ENCODE measurements at places on chromosomes 5 and 9.

- no peaks in the 10 kb centered on the region for H3K4me1 ChIP-seq
- no peak for DNase-seq
- H3K27ac ChIP-seq: no peak overlapping the region
- H3K36me3 ChIP-seq: no peaks in the 10 kb centered on the region
Measured at GRCh38 chr9:98341157-98342097, 86.0 kb upstream of the TBC1D2 start.

GRCh38 chr9:114309096-114309495 is 13.8 kb upstream of the ORM1 start:
- DNase-seq: no peak
- H3K4me3 ChIP-seq: no peak overlapping the region

- no peak for DNase-seq
- no peaks in the 10 kb centered on the region for H3K36me3 ChIP-seq
- H3K4me3 ChIP-seq: no peak overlapping the region
- H3K4me1 ChIP-seq: peaks cover 2% of the 10 kb centered on the region
- no peak overlapping the region for H3K27ac ChIP-seq
Measured at GRCh38 chr9:31536471-31536870, 848.0 kb upstream of the ACO1 start.

DNA sequence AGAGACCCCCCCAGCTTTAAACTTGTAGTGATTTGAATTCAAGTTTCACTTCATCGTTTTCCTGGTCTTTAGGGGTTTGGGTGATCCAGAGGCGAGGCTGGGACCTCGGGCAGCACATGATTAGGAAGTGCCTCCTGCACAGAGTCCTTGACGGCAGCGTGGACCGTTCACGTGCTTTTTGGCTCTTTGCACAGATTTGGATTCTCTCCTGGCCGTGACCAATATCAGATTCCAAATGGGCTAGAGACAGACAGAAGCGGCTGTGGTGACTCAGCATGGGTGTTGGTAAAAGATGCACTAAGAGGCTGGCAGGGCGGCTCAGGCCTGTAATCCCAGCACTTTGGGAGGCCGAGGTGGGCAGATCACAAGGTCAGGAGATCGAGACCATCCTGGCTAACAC is 117.2 kb upstream of the CACNA1B start:
- no peak overlapping the region for H3K4me3 ChIP-seq
- H3K36me3 ChIP-seq: peaks cover 90% of the 10 kb centered on the region
- no peaks in the 10 kb centered on the region for H3K27me3 ChIP-seq
- DNase-seq: no peak
- H3K4me1 ChIP-seq: peaks cover 45% of the 10 kb centered on the region

DNA sequence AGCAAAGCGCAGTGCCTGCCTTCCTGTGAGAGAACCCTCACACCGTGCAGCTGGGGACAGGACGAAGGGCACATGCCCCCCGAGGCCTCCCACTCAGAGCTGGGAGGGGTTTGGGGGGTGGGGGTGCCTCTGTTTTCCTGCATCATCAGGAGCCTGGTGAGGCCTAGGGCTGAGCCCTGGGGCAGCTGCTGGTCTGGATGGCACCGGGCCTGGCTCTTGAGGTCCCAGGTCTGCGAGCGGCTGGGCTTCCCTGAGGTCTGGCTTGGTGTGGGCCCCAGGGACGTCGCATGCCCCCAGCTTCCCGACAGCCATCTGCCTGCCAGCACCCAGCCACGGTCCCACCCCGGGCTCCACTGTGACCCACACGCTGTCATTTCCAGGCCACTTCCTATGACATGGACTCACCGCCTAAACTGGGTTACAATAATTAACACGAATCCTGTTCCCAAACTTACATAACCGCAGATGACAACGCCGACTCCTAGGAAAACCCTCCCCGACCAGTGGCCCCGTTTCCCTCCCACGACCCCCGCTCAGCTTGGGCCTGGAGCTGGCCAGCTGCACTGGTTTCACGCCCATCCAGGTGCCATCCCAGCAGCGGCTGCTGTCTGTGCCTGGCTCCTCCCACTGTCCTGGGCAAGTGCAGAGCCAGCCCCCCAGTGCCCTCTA is 8.7 kb downstream of the NACC2 start:
- peaks cover 41% of the 10 kb centered on the region for H3K4me1 ChIP-seq
- no peak for DNase-seq
- no peaks in the 10 kb centered on the region for H3K36me3 ChIP-seq
- H3K27ac ChIP-seq: no peak overlapping the region

DNA sequence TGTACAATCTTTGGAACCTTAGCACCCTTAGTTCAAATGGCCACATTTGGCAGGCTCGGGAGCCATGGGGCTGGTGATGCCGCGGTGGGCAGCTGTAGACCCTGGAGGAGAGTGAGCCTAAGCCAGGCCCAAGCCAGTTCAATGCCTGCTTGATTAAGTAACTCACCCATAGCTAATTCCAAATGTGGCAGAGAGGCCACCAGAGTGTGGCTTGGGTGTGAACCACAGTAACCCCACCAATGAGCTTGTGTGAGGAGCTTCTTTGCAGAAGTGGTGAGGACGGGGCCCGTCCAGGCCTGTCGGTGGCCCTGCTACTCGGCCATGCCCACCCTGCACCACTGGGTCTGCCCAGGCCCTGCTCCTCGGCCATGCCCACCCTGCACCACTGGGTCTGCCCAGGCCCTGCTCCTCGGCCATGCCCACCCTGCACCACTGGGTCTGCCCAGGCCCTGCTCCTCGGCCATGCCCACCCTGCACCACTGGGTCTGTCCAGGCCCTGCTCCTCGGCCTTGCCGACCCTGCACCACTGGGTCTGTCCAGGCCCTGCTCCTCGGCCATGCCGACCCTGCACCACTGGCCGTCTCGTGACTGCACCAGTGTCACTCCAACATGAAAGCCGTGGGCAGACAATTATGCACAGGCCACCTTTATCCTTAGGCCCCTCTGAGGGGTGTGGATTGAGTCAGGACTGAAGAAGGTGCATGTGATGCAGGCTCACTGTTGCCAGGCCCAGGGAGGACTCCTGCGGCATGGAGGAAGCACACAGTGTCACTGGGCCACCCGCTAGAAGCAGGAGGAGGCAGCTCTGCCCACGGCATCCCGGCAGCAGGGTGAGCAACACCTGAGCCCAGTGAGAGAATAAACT is 75.4 kb downstream of the MRPL36 start:
- H3K4me1 ChIP-seq: peaks cover 27% of the 10 kb centered on the region
- no peaks in the 10 kb centered on the region for H3K36me3 ChIP-seq
- H3K4me3 ChIP-seq: no peak overlapping the region
- peaks cover 24% of the 10 kb centered on the region for H3K27me3 ChIP-seq

DNA sequence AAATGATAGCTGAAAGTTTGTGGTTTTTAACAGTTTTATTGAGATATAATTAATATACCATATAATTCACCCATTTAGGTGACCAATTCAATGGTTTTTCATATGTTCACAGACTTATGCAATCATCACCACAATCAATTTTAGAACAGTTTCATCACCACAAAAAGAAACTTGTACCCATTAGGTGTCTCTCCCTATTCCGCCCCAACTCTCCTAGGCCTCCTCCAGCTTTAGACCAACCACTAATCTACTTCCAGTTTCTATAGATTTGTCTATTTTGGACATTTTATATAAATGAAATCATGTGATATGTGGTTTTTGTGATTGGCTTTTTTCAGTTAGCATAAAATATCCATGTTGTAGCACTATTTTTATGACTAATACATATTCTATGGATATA is 38.6 kb downstream of the YTHDC2 start:
- no peak for DNase-seq
- H3K27me3 ChIP-seq: peaks cover 3% of the 10 kb centered on the region
- H3K4me3 ChIP-seq: no peak overlapping the region

- H3K4me3 ChIP-seq: no peak overlapping the region
- no peak for DNase-seq
- H3K27ac ChIP-seq: no peak overlapping the region
- H3K36me3 ChIP-seq: no peaks in the 10 kb centered on the region
- H3K4me1 ChIP-seq: peaks cover 31% of the 10 kb centered on the region
Measured at GRCh38 chr9:85042981-85043647, 373.6 kb downstream of the NTRK2 start.

DNA sequence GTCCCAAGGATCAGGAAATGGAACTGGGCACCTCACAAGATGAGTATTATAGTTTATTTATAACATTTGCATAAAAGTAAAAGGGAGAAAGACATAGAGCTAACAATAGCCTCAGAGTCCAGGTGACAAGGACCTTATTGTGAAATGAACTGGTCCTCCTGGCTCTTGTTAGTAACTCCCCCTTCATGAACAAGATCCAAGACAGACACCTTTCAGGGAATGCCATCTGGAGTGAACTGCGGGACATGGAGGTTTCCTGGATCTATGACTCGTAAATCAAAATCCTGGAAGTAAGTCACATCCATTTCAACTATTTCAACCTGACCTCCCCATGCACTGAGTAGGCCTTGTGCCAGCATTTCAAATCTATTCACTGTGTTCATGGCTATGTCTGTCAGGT is 129.5 kb upstream of the GAS1 start:
- no peaks in the 10 kb centered on the region for H3K27me3 ChIP-seq
- H3K4me1 ChIP-seq: peaks cover 17% of the 10 kb centered on the region
- DNase-seq: no peak
- no peak overlapping the region for H3K4me3 ChIP-seq
- peaks cover 22% of the 10 kb centered on the region for H3K36me3 ChIP-seq

GRCh38 chr5:33808699-33809098 is 83.1 kb downstream of the ADAMTS12 start:
- H3K27ac ChIP-seq: no peak overlapping the region
- no peak for DNase-seq
- no peaks in the 10 kb centered on the region for H3K27me3 ChIP-seq
- no peak overlapping the region for H3K4me3 ChIP-seq
- H3K4me1 ChIP-seq: peaks cover 11% of the 10 kb centered on the region

DNA sequence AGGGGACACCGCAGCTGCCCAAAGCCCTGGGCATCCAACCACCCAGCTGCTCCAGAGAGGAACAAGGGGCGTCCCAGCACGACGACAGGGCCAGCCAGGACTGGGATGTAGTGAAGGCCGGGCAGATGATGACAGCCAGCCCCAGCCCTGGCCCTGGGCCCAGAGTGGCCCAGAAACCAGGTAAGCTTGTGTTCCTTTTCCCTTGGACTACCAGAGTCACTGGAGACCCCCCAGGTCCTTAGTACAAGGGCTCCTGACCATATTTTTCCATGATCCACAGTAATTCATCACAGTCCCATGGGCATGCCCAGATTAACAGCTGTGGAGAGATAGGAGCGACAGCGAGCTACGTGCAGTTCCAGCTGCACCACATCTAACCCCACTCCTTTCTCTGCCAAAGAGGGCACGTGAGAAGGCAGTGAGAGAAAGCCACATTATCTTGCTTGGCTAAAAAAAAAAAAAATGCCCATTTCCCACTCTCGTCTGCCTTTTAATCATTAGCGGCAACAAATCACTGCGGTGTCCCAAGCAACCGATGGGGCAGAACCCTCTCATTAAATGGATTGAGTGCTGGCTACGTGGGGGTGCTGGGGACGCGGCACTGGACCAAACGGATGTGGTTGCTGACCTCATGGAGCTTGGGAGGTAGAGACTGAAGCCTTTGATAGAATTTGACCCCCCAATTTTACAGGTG is 21.7 kb upstream of the SYNPO start:
- H3K36me3 ChIP-seq: no peaks in the 10 kb centered on the region
- H3K27ac ChIP-seq: no peak overlapping the region
- H3K27me3 ChIP-seq: peaks cover 32% of the 10 kb centered on the region
- peaks cover 64% of the 10 kb centered on the region for H3K4me1 ChIP-seq

- no peaks in the 10 kb centered on the region for H3K27me3 ChIP-seq
- H3K4me3 ChIP-seq: no peak overlapping the region
- DNase-seq: no peak
Measured at GRCh38 chr9:91416096-91416712, 7.4 kb downstream of the NFIL3 start.

GRCh38 chr9:96020300-96020791 is 144.9 kb downstream of the ERCC6L2 start:
- DNase-seq: no peak
- peaks cover 32% of the 10 kb centered on the region for H3K4me1 ChIP-seq
- H3K27me3 ChIP-seq: peaks cover 25% of the 10 kb centered on the region
- peak overlapping the region; percentile 80 for H3K4me3 ChIP-seq
- no peak overlapping the region for H3K27ac ChIP-seq

- H3K27me3 ChIP-seq: no peaks in the 10 kb centered on the region
- DNase-seq: no peak
- H3K4me1 ChIP-seq: peaks cover 70% of the 10 kb centered on the region
- H3K36me3 ChIP-seq: peaks cover 6% of the 10 kb centered on the region
- no peak overlapping the region for H3K27ac ChIP-seq
Measured at GRCh38 chr5:73186976-73187375, 14.0 kb downstream of the TMEM174 start.

DNA sequence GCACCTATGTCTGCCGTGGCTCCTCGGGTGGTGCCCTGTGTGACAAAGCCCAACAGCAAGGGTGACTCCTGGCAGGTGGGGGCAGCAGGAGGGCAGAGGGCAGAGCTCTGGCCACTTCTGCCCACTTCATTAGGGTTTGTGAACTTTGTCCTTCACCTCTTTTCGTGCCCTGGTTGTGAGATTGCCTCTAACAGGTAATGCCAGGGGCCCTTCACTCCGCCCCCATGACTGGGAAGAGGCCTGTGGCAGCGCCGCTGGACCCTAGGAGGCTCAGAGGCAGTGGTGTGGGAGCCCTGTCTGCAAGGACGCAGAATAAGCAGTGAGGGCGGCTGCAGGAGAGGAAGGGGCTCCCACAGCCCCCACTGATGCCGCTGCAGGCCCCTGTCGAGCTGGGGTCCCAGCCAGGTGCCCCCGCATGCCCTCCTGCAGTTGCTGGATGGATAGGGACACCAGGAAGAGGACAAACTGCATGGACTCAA is 108.7 kb upstream of the LMX1B start:
- no peak overlapping the region for H3K4me3 ChIP-seq
- no peak overlapping the region for H3K27ac ChIP-seq
- H3K4me1 ChIP-seq: peaks cover 38% of the 10 kb centered on the region
- H3K27me3 ChIP-seq: peaks cover 18% of the 10 kb centered on the region
- no peak for DNase-seq
- H3K36me3 ChIP-seq: no peaks in the 10 kb centered on the region

GRCh38 chr9:111728143-111728542 is 66.6 kb downstream of the SHOC1 start:
- H3K4me1 ChIP-seq: no peaks in the 10 kb centered on the region
- DNase-seq: no peak
- peaks cover 27% of the 10 kb centered on the region for H3K36me3 ChIP-seq
- no peaks in the 10 kb centered on the region for H3K27me3 ChIP-seq
- H3K4me3 ChIP-seq: no peak overlapping the region

GRCh38 chr5:136811086-136811485 is 445.7 kb upstream of the TRPC7 start:
- no peaks in the 10 kb centered on the region for H3K36me3 ChIP-seq
- peaks cover 4% of the 10 kb centered on the region for H3K27me3 ChIP-seq
- H3K4me1 ChIP-seq: no peaks in the 10 kb centered on the region
- DNase-seq: no peak
- no peak overlapping the region for H3K4me3 ChIP-seq
- no peak overlapping the region for H3K27ac ChIP-seq

DNA sequence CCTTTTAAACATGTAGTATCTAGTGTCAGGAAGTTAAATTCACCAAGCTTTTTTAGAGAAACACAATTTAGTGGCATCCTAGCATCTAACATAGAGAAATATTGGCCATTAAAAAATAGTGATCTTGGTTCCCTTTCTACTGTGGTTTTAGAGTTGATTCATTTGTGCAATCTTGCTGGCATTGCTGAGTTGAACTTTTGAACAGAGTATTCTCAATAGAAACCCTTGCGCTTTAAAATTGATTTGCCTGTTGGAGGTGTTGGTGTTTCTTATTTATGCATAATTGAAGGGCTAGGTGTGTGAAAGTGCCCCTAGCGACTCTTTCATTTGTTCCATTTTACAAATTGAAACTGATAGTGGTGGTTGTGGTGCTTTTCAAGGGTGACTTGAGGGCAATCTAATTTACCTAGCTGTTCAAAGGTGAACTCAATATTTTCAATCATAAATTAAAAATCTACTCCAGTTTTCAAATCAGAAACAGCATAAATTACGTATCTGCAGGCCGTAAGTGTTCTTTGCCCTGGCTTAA is 73.0 kb upstream of the MPDZ start:
- H3K27ac ChIP-seq: no peak overlapping the region
- H3K27me3 ChIP-seq: no peaks in the 10 kb centered on the region
- no peak for DNase-seq
- no peaks in the 10 kb centered on the region for H3K4me1 ChIP-seq
- no peaks in the 10 kb centered on the region for H3K36me3 ChIP-seq
- H3K4me3 ChIP-seq: no peak overlapping the region

Measured in nephron progenitor cell (in vitro differentiated cells).